Activated naive CD4-positive, alpha-beta T cell treated with anti-CD3 and anti-CD28 coated beads, Interleukin-2, amount 50 U/mL, for 72 hours (primary cell): ENCODE measurements at places on chromosomes 1 and 21.

DNA sequence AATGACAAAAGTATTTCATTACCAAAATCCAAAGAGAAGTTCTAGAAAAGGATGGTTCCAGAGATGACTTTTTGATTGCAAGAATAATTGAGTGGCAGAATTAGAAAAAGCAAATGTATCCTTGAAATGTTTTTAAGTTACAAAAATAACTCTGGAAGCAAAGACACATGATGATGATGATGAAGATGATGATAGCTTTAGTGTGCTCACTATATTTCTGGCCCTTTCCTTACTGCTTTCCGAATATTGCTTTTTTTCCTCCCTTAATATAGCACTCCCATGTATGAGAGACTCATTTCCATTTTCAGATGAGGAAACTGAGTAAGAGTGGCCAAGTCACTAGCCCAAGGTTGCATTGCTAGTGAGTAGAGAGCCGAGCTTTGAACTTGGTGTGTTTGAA is 54.7 kb downstream of the CACHD1 start:
- no peak for DNase-seq

GRCh38 chr1:48887796-48888195 is 111.1 kb upstream of the BEND5 start:
- no peak for DNase-seq

- no peak for DNase-seq
Observed at GRCh38 chr1:87111659-87112371, 197.4 kb downstream of the HS2ST1 start.

DNA sequence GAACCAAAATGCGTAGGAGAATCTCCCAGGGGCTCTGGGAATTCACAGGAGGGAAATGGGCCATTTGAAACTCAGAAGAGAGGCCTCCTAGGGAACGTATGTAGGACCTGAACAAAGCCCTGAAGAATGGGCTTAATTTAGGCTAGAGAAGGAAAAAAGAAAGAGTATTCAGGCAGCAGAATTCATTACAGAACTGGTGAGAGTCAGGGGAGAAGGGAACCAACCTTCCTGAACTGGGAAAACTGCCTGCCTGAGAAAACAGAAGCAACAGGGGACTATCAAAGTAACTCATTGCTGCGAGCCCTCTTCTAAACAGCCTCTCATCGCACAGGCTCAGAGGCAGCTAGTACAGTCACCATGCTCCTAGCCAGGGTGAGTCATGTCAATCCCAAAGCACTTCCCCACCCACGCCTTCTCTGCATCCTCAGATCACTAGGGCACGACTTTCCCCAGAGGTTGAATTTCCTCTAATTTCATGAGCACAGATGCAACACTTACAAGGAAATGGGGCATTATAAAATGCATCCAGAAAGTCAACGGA is 98.1 kb downstream of the ADSS2 start:
- peak; percentile 38 for DNase-seq

DNA sequence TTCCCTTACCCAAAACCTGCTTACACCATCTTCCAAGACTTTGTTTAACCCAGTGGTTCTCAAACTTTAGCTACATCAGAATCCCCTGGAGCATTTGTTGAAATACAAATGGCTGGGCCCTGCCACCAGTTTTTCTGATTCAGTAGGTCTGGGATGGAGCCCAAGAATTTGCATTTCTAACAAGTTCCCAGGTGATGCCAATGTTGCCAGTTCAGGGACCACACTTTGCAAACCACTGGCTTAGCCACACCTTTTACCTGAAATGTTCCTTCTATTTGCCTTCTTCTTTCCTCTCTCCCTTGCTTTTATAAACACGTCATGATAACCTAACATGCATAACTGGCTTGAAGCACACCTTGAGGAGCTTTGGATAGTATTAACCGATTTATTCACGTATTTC is 16.1 kb upstream of the FCAMR start:
- no peak for DNase-seq

- DNase-seq, result no peak
Observed at GRCh38 chr1:82946096-82946605, 1052.8 kb downstream of the TTLL7 start.

DNA sequence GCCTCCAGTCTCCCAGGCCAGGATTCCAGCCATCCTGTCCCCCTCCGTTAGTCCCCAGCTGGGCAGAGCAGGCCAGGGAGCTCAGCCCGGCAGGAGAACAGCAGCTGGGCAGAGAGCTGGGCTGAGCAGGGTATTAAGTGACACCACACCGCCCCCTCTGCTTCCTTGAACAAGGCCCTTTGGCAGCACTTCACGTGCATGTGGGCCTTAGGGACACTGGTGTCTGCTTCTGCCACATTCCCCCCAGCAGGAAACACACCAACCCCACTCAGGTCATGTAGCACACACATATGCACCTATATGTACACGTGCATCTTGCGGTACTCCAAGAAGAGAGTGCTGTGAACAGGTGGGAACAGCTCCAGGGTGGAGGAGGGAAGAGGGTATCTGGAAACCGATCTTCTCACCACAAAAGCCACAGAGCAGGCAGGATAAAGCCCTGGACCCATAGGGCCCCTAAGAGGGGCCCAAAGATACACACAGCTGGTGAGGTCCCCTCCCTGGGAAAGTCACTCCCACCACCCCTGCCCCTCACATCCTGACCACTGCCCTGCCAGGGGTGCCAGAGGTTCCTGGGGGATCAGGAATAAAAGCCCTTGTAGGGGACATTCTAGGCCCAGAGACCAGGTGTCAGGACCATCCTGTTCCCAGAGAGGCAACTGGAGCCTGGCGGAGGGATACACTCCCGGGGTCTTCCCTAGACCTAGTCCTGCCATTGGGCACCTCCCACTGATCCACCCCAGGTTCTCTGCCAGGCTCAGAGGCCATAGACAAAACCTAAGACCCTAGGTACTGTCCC is 4.5 kb downstream of the EPHA2 start:
- DNase-seq, result no peak

DNA sequence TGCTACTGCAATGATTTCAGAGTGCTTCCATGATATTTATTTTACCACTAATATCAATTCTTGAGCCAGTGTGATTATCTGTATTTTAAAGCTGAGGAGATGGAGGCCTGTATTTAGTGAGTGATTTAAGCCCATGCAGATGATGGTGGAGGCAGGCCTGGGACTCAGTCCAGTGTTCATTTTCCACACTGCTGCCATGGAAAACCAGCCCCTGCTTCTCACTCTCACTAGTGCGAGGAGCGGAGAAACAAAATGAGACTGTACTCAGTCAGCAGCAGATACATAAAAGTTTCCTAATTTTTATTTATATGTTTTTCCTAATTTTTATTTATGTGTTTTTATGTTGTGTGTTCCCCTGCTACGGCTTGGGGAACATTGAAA is 32.8 kb downstream of the LRRC8B start:
- no peak for DNase-seq

DNA sequence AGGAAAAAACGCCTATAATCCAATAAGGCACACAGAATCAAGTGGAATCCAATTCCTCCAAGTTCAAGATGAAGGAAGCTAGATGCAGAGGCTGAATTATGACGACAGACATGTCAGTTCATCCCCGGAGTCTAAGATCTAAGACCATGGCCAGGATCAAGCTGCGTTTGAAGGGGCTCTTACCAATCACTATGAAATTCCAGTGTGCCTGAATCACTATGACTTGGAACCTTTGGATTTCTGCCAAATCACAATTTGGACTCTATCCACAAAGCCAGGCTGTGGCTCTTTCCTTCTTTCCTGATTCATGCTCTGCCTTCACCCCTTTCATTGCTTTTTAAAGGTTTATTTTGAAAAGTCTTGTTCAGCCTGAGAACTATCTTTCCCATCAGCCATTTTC is 17.1 kb downstream of the OLIG2 start:
- no peak for DNase-seq

GRCh38 chr1:168826269-168826668 is 97.3 kb upstream of the DPT start:
- no peak for DNase-seq

- DNase-seq, result no peak
Observed at GRCh38 chr1:12112711-12113161, 49.6 kb downstream of the TNFRSF8 start.

- DNase-seq, result no peak
Observed at GRCh38 chr1:113835686-113836290, 23.5 kb upstream of the RSBN1 start.

DNA sequence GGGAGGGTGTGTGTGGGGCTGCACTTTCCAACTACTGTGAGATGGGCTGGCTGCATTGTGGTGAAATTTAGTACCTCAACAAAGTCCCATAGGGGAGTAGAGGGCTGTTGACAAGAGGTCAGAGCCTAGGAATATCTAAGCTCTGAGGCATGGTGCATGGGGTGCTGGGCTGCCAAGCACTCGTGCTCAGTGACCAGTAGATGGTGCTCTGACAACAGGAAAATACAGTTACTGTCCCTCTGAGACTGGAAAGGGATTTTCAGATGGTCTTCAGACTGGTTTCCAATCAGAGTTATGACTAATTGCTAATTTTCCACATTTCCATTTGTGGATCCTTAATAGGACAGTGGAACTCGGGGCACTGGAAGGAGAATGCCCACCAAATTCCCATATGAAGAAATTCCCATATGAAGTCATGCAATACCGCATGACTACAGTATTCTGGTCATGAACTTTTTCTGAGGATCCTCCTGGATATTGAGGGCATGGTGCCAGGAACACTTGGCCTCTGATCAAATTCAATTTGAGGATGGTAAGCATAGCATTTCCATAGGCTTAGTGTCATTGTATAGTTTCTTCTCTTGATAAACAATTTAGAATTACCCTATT is 4.1 kb upstream of the CACNA1E start:
- no peak for DNase-seq

- no peak for DNase-seq
Observed at GRCh38 chr1:38456531-38456876, 403.1 kb downstream of the RRAGC start.

DNA sequence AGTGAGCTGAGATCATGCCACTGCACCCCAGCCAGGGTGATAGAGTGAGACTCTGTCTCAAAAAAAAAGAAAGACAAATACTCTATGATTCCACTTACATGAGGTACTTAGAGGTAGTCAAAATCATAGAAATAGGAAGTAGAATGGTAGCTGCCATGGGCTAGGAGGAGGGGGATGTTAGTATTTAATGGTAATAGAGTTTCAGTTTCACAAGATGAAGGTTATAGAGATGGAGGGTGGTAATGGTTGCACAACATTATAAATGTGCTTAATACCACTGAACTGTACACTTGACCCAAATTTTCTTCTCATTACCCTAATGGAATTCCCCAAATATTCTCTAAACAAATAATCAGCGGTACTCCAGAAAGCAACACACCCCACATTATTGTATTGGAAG is 12.8 kb downstream of the EIF2B3 start:
- no peak for DNase-seq

DNA sequence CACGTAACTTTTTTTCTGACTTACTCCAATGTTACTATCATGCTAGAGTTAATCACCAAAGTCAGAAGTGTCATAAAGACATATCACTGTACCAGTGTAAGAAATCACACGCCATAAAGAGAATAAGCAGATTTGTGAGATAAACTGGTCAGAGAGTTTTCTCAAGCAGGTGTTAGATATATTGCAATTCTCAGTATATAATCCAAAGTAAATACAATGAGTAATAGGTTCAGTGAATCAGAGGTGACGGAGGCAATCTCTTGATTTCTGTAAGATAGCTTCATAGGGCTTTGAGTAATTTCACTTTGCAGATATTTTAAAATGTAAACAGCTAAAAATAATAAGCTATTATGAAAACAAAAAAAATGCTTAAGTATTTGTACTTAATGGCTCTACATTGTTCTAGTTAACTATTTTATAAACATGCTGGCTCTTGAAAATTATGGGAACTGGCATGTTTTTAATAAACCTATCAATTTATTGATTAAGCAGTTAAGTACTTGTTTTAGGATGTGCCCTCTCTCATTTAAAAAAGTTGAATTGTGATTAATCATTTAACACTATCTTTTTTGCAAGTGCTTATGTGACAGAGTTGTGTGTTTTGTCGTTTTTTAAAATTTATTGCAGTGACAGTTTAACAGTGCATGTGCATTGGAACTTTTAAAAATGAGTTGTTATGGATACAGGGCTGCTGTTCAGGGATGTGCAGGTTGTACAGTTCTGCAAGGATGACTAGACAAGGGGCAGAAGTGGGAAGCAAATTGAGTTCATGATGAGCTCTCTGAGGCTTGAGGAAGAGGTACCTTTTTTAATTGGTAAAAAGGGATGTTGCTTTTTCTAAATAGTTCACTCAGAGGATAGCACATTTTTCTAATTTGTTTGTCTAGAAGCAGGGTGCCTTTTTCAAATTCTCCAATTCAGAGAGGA is 119.1 kb downstream of the USP25 start:
- DNase-seq, result no peak

- DNase-seq, result no peak
Observed at GRCh38 chr1:21212126-21212525, 35.4 kb upstream of the EIF4G3 start.
